Activated CD8-positive, alpha-beta T cell treated with anti-CD3 and anti-CD28 coated beads, Interleukin-2, amount 10 ng/mL, durations not matched to agents 7 days and 5 days (primary cell): ENCODE measurements at places on chromosomes 2 and 18. TPM values are rescaled to one million over a fixed set of nuclear protein-coding genes. Genes with fewer than 3 reads are reported as not detected.

KIAA2012 gene
- total RNA-seq = not detected

ITPRIPL1 gene
- total RNA-seq = 43.4 TPM

UPP2 gene
- not detected for total RNA-seq

CNGA3 gene
- total RNA-seq = not detected

RIT2 gene
- not detected for total RNA-seq
